ENCODE measurements at places on chromosomes 4 and X.

DNA sequence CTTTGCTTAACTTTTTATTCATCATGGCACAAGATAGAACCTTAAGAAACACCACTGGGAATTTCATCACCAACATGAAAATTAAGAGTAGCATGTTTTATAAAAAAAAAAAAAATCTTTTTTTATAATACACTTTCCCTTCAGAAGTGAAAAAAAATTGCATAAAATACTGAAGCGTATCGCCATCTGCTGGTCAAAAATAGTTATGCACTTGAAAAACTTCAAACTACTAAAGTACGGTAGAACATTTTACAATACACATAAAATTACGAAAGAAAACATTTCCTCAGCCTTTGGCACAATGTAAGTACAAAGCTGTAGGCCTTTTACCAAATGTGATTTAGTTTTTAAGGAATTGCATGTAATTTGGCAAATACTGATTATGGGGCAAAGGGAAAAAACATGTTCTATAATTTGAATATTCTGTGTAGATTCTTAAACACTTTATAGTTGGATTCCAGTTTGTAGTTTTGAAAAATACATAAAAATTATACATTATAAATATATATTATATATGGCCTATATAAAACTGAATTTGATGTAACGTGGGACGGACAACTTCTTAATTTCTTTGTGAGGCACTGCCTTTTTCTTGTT, 26.5 kb downstream of the HCCS start:
- no peak for DNase-seq

GRCh38 chrX:115679460-115679859, 118.5 kb downstream of the PLS3 start:
- DNase-seq, result peak; percentile 56

GRCh38 chr4:41461780-41462307, 76.1 kb upstream of the LIMCH1 start:
- DNase-seq, result peak; percentile 23

- DNase-seq, result no peak
Observed at GRCh38 chrX:153944140-153944799, at the start of gene RENBP. Gene RENBP, minus strand, starts transcription at chrX:153944643. Its CDS starts 33 bp downstream, at chrX:153944610.

GRCh38 chr4:2686379-2687265, 69.5 kb downstream of the TNIP2 start:
- no peak for DNase-seq

GRCh38 chrX:30572004-30572403, 5.6 kb downstream of the TASL start:
- DNase-seq, result no peak

- DNase-seq, result no peak
Observed at GRCh38 chrX:23127586-23127985, 127.8 kb downstream of the DDX53 start.

DNA sequence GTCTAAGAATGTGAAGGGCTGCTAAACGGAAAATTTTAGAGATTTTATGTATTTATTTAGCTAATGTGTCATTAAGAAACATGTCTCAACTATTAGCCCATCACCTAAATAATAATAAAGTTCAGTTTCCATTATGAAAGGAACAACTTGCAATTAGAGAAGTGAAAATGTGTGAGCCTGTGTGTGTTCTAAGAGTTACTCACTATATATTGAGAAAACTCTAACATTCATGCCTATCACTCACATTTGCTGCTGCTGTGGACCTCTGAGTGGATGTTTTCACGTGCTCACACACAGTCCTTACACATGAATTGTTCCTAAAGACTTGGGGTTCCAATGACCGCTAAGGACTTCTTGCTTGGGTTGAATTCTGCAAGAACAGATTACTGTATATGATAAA, 364.0 kb downstream of the TMA16 start:
- no peak for DNase-seq

DNA sequence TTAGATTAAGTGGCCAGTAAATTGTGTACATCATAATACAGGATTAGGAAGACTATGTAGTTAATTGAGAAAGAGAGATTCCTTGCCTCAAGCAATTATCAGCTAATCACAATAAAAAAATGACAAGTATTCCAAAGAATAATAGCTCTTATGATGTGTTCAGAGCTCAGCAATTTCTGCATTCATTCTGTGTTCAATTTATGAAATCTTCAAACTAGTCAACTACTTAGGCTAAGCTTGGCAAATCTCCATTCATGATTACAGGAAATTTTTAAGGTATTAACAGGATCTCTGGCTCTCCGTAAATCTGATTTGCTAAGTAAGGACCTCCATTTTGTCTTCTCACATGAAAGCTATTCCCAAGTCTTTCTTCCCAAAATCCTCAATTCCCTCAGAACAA, 256.9 kb upstream of the TEX13A start:
- DNase-seq, result no peak

GRCh38 chr4:2007804-2008670, 737 bp downstream of the NELFA start:
- no peak for DNase-seq

- no peak for DNase-seq
Observed at GRCh38 chr4:83772685-83773084, 236.8 kb downstream of the GPAT3 start.

DNA sequence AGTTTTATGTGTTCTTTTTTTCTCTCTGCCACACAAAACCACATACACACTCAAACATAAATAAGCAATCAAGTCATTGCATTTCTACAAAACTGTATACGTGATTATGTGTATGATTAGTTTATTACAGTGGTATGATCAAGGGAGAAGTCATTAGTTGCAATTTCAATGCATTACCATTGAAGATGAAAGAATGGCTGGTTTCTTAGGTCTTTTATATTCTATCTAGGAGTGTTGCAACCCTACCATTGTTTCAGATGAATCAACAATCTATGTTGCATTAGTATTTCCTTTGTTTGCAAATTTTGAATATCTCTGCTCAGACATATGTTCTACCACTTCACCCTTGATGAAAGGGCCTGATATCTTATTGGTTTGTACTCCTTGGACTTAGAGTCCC, 6.8 kb downstream of the ANXA3 start:
- DNase-seq, result no peak

DNA sequence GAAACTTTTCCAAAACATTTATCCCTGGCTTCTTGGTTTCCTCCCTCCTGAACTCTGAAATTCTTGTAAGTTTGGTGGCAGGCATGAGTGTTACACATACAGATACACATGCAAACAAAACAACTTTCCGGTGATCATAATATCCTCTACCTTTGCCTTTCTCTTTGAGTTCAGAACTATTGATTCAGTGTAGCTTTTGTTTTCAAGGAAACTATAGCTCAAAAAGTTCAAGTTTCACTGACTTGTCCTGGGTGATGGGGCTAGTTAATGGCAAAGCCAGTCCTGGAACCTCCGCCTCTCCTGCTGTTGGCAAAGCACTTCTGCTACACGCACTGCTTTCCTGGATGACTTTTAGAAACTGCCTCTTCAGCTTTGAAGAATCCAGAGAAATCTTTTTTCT, 177.3 kb upstream of the FAT1 start:
- DNase-seq, result no peak

DNA sequence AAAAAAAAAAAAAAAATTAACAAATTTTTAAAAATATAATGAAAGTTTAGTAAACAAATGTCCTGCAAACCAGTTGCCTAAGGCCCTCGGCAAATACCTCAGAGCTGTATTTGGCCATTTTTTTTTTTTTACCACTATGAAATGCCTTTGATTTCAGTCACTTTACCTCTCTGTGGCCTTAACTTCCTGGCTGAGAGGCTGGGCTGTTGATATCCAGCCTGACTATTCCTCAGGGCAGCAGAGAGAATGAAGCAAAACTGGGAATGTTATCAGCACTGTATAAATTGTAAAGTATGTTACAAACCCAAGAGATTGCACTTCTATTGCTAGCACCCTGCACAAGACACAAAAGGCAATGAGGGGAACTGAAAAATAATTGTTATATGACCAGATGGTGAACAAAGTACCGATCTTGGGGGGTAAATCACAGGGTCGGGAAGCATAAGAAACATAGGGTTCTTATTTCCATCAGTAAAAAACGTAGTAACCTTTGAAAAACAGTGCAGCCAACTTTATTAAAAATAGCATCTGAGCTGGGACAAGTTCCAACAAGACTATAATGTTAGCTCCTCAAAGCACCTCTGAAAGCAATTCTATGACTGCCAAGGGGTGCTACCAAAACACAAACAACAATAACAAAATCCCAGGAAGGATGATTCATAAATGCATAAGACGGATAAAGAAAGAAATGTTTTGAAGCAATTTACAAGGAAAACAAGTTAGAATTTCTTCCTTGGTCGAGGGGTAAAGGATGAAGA, 18.1 kb downstream of the USP46 start:
- DNase-seq, result no peak

- DNase-seq, result no peak
Observed at GRCh38 chrX:56519642-56520041, 43.8 kb upstream of the UBQLN2 start.

DNA sequence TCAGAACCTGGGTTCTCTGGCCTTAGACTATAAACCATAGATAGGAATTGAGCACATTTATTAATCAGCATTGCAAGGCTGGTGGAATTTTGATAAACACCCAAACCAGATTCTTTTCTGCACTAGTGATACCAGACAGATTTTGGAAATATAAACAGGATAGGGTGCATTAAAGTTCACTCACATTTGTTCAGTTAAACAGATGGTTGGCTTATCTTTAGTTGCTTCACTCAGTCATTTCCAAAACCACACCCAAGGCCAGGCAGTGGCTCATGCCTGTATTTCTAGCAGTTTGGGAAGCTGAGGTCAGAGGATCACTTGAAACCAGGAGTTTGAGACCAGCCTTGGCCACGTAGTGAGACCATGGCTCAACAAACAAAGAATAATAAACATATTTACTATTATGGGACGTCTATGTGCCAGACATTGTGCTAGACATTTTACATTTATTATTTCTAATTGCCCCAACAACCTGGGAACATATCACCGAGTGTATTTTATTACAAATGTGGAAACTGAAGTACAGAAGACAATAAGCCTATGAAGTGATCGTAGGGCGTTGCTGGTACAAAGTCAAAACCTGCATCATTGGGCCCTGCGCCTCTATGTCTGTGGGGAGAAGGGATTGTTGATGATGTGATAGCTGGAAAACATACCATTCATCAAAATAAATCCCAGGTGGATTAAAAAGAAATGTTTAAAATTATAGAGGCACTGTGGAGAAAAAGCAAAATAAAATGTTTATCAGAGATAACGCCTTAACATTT, 15.0 kb downstream of the ADD1 start:
- no peak for DNase-seq

GRCh38 chr4:26819478-26820095, 41.1 kb upstream of the STIM2 start:
- no peak for DNase-seq

GRCh38 chr4:114400531-114400930, 198.1 kb upstream of the UGT8 start:
- DNase-seq, result no peak

DNA sequence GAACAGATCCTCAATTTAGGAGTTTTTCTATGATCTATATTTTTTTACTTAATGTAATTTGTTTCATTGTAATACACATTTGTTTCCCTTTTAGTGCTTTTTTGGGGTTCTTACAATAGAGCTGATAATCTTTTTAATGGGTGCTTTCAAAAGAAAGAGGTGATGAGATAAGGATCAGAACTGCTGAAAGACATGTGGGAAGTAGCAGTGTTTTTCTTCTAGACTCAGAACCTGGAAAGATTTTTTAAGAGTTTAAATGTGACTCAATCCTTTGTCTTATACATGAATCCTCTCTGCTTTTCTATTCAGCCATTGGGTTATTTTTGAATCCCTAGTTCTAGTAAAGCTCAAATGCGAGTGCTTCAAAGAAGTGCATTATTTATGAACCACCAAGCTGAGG, 25.6 kb downstream of the UCHL1 start:
- DNase-seq, result no peak

DNA sequence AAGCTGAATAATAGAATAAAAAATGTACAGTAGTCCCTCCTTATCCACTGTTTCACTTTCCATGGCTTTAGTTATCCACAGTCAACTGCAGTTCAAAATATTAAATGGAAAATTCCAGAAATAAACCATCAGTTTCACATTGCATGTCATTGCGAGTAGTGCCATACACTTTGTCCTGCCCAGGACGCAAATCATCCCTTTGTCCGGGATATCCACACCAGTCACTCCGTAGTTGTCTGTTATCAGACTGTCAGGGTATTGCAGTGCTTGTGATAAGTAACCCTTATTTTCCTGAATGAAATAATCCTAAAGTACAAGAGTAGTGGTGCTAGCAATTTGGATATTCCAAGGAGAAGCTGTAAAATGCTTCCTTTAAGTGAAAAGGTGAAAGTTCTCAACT, 271.3 kb downstream of the DKK2 start:
- no peak for DNase-seq

- no peak for DNase-seq
Observed at GRCh38 chr4:3771164-3771809, 5.1 kb downstream of the ADRA2C start.

- DNase-seq, result no peak
Observed at GRCh38 chrX:18998653-18999052, 14.7 kb upstream of the PHKA2 start.

- DNase-seq, result peak; percentile 60
Observed at GRCh38 chr4:155532373-155533085, 134.1 kb upstream of the GUCY1A1 start.

GRCh38 chr4:182354867-182355266, 111.7 kb downstream of the TENM3 start:
- DNase-seq, result no peak

DNA sequence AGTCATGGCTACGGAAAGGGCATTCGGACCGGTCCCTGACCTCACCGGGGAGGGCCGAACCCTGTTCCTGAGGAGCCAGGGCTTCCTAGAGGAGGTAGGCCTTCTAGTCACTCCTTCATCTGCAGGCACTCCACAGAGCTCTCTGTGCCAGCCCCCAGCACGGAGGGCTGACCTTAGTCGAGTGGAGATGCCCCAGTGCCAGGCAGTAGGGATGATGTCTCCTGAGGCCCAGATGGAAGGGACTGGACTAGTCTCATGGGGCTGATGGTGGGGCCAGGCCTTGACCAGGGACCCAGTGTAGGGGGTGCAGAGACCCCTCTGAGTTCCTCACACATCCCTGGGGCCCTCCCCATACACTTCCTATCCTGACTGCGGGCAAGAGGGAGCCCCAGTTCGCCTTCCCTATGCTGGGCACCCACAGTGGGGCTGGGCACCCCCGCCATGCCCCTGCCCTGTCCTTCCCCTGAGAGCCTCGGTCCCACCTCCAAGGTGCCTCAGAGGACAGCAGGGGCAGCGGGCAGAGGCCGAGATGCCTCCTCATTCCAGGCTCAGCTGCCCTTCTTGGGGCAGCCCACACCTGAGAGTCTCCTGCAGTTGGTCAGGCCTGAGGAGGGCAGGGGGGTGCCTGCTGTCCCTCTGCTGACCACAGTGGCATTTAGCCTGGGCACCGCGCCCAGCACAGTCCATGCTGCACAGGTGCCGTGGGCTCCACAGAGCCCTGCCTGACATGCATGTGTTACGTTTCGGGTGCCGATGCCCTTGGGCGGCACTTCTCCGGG, 1.4 kb upstream of the MSANTD1 start:
- DNase-seq, result no peak

All from NCI-H524 (cell line).